ENCODE measurements at places on chromosomes 6 and 20.

GRCh38 chr6:129105793-129106192 lies 222.9 kb downstream of the LAMA2 start:
- no peak for DNase-seq

- DNase-seq = no peak
These were observed 163.4 kb upstream of the CEP162 start for GRCh38 chr6:84390851-84391250.

DNA sequence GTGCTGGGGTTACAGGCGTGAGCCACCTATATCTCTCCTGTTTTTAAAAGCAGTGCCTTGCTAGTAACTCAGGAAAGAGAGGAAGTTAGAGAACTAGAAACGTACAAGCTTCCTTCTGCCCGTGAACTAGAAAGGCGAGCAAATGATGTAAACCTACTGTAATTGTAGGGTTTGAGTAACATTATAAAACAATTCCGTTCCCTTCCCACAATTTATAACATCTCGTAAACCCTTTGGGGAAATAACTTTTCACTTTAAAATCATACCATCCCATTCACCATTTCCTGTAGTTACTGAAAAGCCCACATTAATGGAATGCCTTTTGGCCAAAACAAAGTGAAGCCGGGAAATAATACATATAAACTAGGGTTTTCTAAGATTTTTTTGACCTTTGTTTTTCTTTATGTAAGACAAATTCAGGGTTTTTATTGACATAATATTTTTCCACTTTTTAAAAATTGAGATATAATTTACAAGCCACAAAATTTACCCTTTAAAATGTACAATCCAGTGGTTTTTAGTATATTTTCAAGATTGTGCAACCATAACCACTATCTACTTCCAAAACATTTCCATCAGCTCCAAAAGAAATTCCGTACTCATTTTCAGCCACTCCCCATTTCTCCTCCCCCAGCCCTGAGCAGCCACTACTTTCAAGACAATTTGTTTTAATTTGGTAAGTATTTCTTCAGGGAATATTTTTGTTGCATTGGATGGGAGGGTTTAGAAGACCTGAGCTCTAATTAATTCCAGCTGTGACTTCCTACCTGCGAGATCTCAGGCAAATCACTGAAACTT lies 175.1 kb upstream of the PDE10A start:
- no peak for DNase-seq

DNA sequence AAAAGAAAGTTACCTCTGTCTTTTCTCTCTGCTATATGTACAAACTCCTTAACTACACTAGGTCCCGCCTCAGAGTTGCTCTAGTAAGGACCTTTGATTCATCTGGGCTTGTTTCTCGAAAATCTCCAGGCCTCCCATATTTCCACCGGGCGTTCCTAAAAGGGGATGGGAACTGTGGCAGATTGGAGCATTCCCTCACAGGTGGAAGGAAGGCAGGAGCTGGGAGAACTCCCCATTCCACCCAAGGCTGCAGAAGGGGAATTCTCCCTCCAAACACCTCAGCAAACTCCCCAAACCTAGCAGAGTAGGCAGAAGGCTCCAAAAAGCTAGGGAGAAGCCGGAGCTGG lies 1.6 kb upstream of the TFAP2A start:
- DNase-seq = no peak

- no peak for DNase-seq
These were observed 253.6 kb downstream of the RNGTT start for GRCh38 chr6:88709819-88710246.

DNA sequence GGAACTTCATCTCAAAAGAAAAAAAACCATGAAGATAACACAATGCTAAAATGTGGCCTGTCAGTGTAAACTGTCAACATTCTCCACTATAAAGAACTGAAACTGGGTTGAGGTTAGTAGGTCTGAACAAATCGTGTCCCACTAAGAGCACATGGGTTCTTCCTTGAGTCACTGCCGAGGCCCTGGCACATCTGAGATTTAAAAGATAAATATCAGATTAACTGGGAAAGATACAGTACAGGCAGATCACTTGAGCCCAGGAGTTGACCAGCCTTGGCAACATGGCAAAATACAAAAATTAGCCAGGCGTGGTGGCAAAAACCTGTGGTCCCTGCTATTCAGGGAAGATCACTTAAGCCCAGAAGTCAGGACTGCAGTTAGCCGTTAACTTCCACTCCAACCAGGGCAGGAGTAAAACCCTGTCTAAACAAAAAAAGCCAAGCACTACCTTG lies 5.6 kb downstream of the EEF1A1 start:
- DNase-seq = no peak

- no peak for DNase-seq
These were observed 35.7 kb downstream of the CSNK2A1 start for GRCh38 chr20:507761-508332.

Data from AG09309 (cell line).